ENCODE measurements at places on chromosomes 7 and 10.
A peak's percentile ranks its signal among the peaks of the same experiment; 100 is the strongest.

- peak; percentile 18 for DNase-seq
Observed at GRCh38 chr7:102978284-102978683, 65.5 kb downstream of the LRRC17 start.

GRCh38 chr10:70596110-70596798, 6.3 kb downstream of the PRF1 start:
- no peak for DNase-seq

DNA sequence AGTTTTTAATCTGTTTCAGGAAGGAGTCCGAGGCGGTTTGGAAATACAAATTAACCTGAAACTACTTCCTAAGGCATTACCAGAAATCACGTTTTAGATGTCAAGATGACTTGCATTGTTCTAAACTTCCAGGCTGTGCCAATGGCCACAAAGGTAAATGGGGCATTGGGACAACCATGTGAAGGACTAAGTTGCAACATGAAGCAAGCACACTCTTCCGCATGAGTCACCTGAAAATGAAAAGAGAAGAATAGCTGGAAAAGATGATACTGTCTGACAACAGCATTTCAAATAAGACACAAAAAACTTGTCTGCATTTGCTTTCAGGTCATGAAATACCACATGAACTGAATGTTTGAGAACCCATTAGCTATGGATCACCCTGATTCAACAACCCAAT, 262.1 kb downstream of the AHR start:
- DNase-seq: no peak

- no peak for DNase-seq
Observed at GRCh38 chr10:12042409-12042796, 206 bp downstream of the UPF2 start.

DNA sequence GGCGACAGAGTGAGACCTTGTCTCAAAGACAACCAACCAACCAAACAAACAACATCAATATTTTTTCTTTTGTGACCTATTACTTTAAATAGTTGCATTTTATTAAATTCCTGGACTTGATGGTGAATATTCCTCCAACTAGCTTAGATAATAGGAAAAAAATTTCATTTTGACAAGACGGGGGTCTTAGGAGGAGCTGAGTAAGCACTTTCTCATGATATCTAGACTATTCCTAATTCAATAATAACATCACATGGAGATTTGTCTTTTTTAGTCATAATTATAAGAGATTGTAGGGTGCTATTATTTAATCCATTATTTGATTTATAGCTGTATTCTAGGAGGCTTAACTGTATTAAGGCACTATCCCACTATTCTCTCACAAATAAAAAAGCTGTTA, 702.5 kb downstream of the PHTF2 start:
- DNase-seq: no peak

DNA sequence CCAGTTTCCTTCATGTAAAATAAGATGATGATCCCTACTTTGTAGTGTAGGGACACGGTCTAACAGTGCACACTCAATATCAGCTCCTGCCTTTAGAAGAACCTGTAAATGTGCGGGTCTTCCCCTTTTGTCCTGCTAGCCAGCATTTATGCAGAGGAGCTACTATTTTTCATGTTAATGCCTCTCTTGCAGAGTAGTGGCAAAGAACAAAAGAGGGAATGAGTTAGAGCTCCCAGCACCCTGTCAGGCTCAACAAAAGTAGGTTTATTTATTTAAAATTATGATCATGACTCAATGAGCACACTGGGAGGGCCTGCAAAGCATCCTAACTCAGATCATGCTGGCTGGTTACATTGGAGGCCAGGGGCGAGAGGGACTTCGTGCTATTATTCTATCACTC, 414.5 kb upstream of the COBL start:
- no peak for DNase-seq

GRCh38 chr7:98217623-98218582, 6.7 kb downstream of the BHLHA15 start:
- DNase-seq: no peak

DNA sequence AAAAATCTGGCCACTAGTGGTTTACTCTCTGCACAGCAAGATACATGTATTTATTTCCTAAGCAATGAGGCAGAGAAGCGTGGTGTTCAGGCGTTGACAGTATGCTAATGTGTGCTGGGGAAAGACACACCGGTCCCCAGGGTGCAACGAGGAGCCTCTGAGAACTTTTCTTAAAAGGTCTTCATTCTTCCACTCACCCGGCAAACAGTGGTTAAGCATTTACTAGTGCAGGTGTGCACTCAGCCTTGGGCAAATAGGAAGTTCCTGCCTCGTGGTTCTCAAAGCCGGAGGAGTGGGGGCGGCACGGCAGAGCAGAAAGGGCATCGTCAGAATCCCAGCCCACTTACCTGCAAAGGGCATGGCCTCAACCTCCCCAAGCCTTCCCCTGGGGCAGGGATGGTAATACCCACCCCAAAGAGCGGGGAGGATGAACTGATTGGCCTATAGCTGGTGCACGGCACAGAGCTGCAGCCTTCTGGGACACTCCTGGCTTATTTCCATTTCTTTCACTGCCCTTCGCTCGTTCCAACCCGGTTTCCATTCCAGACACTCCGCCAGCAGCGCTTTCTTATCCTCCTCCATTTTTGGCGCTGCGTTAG, 184.3 kb upstream of the CTBP2 start:
- DNase-seq: no peak

GRCh38 chr10:8876171-8876570, 821.7 kb downstream of the GATA3 start:
- DNase-seq: no peak

- peak; percentile 77 for DNase-seq
Observed at GRCh38 chr10:91901784-91902677, 7.3 kb downstream of the FGFBP3 start.

DNA sequence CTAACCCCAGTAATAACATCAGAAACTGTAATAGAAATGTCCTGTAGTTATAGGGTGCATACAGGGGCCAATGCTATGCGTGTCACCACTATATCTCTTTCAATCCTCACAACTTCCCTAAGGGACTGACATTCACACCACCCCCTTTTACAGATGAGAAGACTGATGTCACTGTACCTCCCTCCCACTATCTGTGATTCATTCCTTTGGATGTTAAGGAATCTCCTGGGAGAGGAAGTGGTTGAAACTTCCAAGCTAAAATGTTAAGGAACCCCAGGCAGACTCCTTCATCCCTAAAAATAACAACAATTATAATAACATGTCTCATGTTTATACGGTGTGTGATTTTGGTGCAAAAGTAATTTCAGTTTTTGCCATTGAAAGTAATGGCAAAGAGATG, 5.4 kb downstream of the COL13A1 start:
- no peak for DNase-seq

Measured in amniotic stem cell (primary cell).